ENCODE measurements at places on chromosomes 3 and 15.

DNA sequence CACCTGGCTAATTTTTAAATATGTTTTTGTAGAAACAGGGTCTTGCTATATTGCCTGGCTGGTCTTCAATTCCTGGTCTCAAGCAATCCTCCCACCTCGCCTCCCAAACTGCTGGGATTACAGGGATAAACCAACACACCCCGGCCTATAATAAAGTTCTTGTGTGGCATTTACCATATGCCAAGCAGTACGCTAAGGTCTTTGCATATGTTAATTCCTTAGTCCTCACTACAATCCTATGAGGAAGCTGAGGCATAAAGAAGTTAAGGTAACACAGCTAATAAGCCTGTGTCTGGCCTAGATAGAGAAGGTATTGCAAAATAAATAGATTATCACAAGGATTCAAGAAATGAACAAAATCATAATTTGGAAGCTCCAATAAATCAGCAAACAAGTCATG lies 17.6 kb upstream of the SLC4A7 start:
- DNase-seq, result no peak

DNA sequence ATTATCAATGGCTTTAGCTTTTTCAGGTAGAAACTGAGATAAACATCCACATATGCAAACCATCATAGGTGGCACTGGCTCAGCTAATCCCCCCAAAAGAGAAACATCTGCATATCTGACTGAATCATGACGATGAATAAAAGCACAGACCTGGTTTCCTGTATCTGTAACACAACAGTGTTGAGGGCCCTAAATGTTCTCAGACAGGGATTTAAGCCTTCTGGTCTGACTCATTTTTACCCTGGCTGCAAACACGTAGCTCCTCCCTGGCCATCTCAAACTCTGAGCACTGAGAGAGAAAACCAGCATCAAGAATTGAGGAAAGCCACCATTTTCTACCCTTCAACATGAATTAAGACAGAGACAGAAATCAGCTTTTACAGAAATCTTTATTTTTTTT lies 35.2 kb downstream of the GLB1 start:
- no peak for DNase-seq

DNA sequence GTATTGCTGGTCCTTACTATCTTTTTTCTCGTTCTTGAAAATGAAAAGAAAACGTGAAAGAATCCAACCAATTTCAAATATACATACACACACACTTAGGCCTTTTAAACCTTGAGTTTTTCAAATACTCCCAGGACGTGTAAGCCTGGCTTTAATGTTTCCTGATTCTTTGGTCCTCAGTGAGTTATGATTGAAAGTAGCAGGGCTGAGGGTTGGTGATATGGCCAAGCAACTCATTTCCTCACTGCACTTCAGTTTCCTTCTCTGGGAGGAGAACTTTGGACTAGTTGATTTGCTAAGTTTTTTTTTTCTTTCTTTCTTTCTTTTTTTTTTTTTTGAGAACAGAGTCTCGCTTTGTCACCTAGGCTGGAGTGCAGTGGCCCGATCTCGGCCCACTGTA lies 34.6 kb downstream of the CHD2 start:
- DNase-seq, result no peak

DNA sequence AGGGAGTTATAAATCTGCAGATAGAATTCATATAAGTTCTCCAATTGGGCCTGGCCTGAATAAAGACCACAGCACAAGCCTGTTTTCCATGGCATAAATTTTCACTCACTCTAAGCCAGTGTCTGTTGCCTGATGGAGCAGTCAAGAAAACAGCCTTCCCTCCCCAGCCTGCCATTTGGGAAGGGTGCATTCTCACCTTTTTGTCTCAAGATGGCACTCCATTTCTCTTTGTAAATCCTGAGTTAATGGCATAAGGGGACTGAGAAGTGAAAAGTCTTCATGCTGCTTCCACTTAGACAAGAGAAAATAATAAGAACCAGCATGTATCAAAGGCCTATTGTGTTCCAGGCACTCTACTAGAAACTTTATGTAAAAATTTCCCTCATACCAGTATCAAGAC lies 115.6 kb upstream of the MANF start:
- no peak for DNase-seq

GRCh38 chr15:81747482-81747881 lies 298.3 kb downstream of the MEX3B start:
- no peak for DNase-seq
